ENCODE measurements at places on chromosomes 5 and 9. TPM values are rescaled to one million over a fixed set of nuclear protein-coding genes. Genes with fewer than 3 reads are reported as not detected.
A peak's percentile ranks its signal among the peaks of the same experiment; 100 is the strongest.

GRCh38 chr5:72709341-72709740 is 107.1 kb upstream of the TNPO1 start:
- no peaks in the 10 kb centered on the region for H3K36me3 ChIP-seq
- no peak overlapping the region for H3K4me3 ChIP-seq
- no peak for DNase-seq
- no peaks in the 10 kb centered on the region for H3K4me1 ChIP-seq

GRCh38 chr5:90941002-90941720 is 382.6 kb downstream of the ADGRV1 start:
- H3K4me1 ChIP-seq = no peaks in the 10 kb centered on the region
- no peaks in the 10 kb centered on the region for H3K27me3 ChIP-seq
- no peak for DNase-seq
- H3K4me3 ChIP-seq = no peak overlapping the region
- no peaks in the 10 kb centered on the region for H3K36me3 ChIP-seq

- H3K27me3 ChIP-seq = no peaks in the 10 kb centered on the region
- no peaks in the 10 kb centered on the region for H3K36me3 ChIP-seq
- H3K4me1 ChIP-seq = peaks cover 15% of the 10 kb centered on the region
Observed at GRCh38 chr5:75338408-75338807, 1.4 kb downstream of the HMGCR start.

DNA sequence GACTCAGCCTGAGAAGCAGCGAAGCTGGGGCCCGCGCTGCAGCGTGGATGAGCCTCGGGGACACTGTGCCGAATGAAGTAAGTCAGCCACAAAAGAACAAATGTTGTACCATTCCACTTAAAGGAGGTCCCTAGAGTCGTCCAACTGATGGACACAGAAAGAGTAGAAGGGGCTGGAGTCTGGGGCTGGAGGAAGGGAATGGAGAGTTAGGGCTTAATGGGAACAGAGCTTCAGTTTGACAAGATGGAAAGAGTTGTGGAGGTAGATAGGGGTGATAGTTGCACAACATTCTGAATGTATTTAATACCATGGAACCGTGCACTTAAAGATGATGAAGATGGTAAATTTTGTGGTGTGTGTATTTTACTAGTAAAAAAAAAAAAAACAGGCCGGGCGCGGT is 119.9 kb downstream of the EHMT1 start:
- peaks cover 29% of the 10 kb centered on the region for H3K36me3 ChIP-seq
- no peak overlapping the region for H3K4me3 ChIP-seq
- no peak for DNase-seq
- no peaks in the 10 kb centered on the region for H3K27me3 ChIP-seq

GRCh38 chr5:10652606-10653005 is 88.7 kb downstream of the ANKRD33B start:
- DNase-seq = no peak
- no peaks in the 10 kb centered on the region for H3K36me3 ChIP-seq
- no peak overlapping the region for H3K4me3 ChIP-seq
- no peak overlapping the region for H3K27ac ChIP-seq

GRCh38 chr5:16519435-16519834 is 53.8 kb upstream of the ZNF622 start:
- no peak overlapping the region for H3K4me3 ChIP-seq
- DNase-seq = no peak
- no peak overlapping the region for H3K27ac ChIP-seq
- H3K27me3 ChIP-seq = no peaks in the 10 kb centered on the region
- no peaks in the 10 kb centered on the region for H3K36me3 ChIP-seq

DNA sequence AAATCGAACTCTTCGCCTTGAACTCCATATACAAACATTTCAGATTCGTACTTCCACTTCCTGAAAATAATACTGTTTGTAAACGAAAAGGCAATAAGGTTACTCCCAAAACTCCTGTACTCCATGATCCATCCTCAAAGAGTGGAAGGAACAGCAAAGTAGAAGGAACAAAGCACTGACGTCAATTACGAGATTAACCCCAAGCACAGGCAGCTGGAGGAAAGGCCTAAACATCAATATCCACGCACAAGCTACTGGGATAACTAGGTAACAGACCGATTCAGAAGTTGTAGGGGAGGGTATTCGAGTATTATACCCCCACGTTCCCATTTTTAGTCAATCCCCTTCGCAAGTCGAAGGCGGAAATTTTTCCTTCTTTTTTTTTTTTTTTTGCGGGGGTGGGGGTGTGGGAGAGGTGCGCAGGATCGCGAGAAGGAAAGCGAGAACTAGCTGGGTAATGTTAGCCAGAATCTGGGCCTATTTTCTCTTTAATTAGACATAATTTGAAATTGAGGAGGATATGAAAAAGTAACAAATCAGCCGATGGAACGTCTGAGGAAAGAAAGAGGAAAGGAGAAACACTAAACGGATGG is 909 bp downstream of the AFF4 start:
- H3K36me3 ChIP-seq = no peaks in the 10 kb centered on the region
- peaks cover 12% of the 10 kb centered on the region for H3K4me1 ChIP-seq
- peak overlapping the region; percentile 94 for H3K27ac ChIP-seq
- no peaks in the 10 kb centered on the region for H3K27me3 ChIP-seq
- no peak for DNase-seq
- peak overlapping the region; percentile 75 for H3K4me3 ChIP-seq

DNA sequence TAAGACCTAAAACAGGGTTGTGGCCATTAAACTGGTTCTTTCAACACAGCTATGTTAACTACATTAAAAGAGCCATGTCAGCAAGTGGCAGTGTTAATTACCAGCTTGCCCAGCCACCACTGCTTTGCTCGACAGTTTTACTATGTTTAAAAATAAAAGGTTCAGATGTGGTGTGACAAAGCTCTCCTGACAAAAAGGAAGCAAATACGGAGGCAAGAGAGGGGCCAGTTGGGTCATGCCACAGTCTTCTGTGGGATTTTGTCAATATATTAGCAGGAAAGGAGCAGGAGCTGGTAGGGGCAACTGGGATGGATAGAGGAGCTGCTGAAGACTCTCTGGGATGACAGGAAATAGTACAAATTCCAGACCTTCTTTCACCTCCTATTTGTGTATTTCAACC is 113.5 kb upstream of the PCA3 start:
- H3K4me3 ChIP-seq = peak overlapping the region; percentile 43
- H3K36me3 ChIP-seq = no peaks in the 10 kb centered on the region
- no peak for DNase-seq
- H3K4me1 ChIP-seq = peaks cover 6% of the 10 kb centered on the region

- no peak overlapping the region for H3K4me3 ChIP-seq
- no peaks in the 10 kb centered on the region for H3K4me1 ChIP-seq
- no peaks in the 10 kb centered on the region for H3K27me3 ChIP-seq
Observed at GRCh38 chr5:172726966-172727365, 44.0 kb downstream of the DUSP1 start.

- DNase-seq = no peak
- H3K27ac ChIP-seq = no peak overlapping the region
- no peaks in the 10 kb centered on the region for H3K36me3 ChIP-seq
Observed at GRCh38 chr9:121230256-121230655, 28.6 kb upstream of the RAB14 start.

GRCh38 chr5:156584871-156585270 is 257.9 kb downstream of the SGCD start:
- H3K36me3 ChIP-seq = no peaks in the 10 kb centered on the region
- H3K27me3 ChIP-seq = peaks cover 6% of the 10 kb centered on the region
- H3K4me1 ChIP-seq = no peaks in the 10 kb centered on the region
- H3K4me3 ChIP-seq = no peak overlapping the region
- DNase-seq = no peak

- DNase-seq = peak; percentile 8
- no peaks in the 10 kb centered on the region for H3K36me3 ChIP-seq
- peaks cover 27% of the 10 kb centered on the region for H3K27me3 ChIP-seq
- no peak overlapping the region for H3K27ac ChIP-seq
- H3K4me1 ChIP-seq = peaks cover 9% of the 10 kb centered on the region
Observed at GRCh38 chr5:122076669-122077365, 1.2 kb downstream of the LOX start.

GRCh38 chr9:136700304-136700703 is 12.1 kb upstream of the DIPK1B start:
- peaks cover 27% of the 10 kb centered on the region for H3K4me1 ChIP-seq
- H3K27ac ChIP-seq = no peak overlapping the region
- no peak overlapping the region for H3K4me3 ChIP-seq
- no peak for DNase-seq

GRCh38 chr5:65013166-65013565 is 244.4 kb downstream of the CWC27 start:
- H3K27me3 ChIP-seq = no peaks in the 10 kb centered on the region
- H3K36me3 ChIP-seq = no peaks in the 10 kb centered on the region

GRCh38 chr5:350355-350754 is 28.8 kb downstream of the AHRR start:
- peaks cover 4% of the 10 kb centered on the region for H3K4me1 ChIP-seq
- no peak overlapping the region for H3K4me3 ChIP-seq

- no peaks in the 10 kb centered on the region for H3K4me1 ChIP-seq
- no peak overlapping the region for H3K27ac ChIP-seq
- DNase-seq = no peak
- no peaks in the 10 kb centered on the region for H3K27me3 ChIP-seq
Observed at GRCh38 chr9:93533863-93534262, 42.5 kb upstream of the PHF2 start.

DNA sequence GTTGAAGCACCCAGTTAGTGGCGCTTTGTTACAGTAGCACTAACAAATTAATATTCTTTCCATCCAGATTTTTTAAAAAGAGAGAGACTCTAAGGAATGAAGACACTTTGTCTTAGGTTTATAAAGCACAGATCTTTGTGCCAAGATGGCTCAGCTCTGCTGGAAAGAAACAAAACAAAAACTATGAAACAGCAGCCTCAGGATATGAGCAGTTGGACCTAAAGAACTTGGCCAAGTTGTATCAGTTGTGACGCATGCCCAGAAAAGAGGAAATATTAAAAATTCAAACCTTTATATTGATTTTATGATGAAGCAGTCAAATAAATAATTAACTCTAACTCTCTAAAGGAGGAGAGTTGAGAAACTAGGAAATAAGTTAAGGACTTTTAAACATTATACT is 427.2 kb downstream of the SPOCK1 start:
- no peaks in the 10 kb centered on the region for H3K4me1 ChIP-seq
- no peaks in the 10 kb centered on the region for H3K27me3 ChIP-seq
- H3K27ac ChIP-seq = no peak overlapping the region
- DNase-seq = no peak
- no peak overlapping the region for H3K4me3 ChIP-seq

DNA sequence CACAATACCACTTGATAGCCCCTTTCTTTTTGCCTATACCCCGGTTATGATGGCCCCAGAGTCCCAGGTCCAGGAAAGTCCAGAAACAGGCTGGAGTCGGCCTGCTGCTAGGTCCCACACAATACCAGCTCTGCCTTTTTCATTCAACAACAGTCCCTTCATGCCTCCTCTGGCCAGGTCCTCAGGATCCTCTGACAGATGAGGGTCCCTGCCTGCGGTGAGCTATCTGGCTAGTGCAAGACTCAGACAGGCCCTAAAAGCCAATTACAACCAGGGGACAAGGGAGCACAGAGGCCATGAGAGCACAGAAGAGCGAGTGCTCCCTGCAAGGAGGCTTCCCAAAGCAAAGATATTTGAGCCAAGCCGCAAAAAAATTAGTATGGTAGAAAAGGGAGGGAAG is 84.8 kb upstream of the ZBTB43 start:
- H3K27ac ChIP-seq = peak overlapping the region; percentile 99
- H3K36me3 ChIP-seq = no peaks in the 10 kb centered on the region
- no peaks in the 10 kb centered on the region for H3K27me3 ChIP-seq
- no peak overlapping the region for H3K4me3 ChIP-seq
- peaks cover 27% of the 10 kb centered on the region for H3K4me1 ChIP-seq
- DNase-seq = no peak

GRCh38 chr9:31740705-31741104 is 643.7 kb upstream of the ACO1 start:
- no peaks in the 10 kb centered on the region for H3K36me3 ChIP-seq
- H3K4me1 ChIP-seq = no peaks in the 10 kb centered on the region
- DNase-seq = no peak
- no peak overlapping the region for H3K27ac ChIP-seq
- no peaks in the 10 kb centered on the region for H3K27me3 ChIP-seq

DNA sequence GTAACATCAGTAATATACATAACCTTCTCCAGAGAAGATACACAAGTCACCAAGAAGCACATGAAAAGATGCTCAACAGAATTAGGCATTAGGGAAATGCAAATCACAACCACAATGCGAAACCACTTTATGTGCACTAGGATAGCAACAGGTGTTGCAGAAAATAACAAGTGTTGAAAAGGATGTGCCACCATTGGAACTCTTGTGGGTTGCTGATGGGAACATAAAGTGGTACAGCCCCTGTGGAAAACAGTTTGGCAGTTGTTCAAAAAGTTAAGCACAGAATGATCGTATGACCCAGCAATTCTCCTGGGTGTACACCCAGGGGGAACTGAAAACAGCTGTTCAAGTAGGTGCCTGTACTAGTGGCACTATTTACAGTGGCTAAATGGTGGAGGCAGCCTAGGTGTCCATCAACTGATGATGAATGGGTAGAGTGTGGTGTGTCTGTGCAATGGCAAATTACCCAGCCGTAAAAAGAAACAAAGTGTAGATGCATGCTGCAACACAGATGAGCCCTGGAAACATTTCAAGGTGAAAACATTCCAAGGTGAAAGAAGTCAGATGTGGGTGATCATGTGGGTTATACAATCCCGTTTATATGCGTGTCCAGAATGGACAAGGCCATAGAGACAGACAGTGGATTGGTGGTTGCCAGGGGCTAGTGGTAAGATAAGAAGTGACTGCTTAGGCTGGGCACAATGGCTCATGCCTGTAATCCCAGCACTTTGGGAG is 27.2 kb downstream of the CCDC69 start:
- H3K4me3 ChIP-seq = no peak overlapping the region
- peaks cover 3% of the 10 kb centered on the region for H3K36me3 ChIP-seq
- H3K27me3 ChIP-seq = no peaks in the 10 kb centered on the region
- no peak for DNase-seq

- peaks cover 21% of the 10 kb centered on the region for H3K4me1 ChIP-seq
- no peak overlapping the region for H3K27ac ChIP-seq
- H3K4me3 ChIP-seq = no peak overlapping the region
Observed at GRCh38 chr9:128424268-128424780, 3.7 kb downstream of the CERCAM start.

DNA sequence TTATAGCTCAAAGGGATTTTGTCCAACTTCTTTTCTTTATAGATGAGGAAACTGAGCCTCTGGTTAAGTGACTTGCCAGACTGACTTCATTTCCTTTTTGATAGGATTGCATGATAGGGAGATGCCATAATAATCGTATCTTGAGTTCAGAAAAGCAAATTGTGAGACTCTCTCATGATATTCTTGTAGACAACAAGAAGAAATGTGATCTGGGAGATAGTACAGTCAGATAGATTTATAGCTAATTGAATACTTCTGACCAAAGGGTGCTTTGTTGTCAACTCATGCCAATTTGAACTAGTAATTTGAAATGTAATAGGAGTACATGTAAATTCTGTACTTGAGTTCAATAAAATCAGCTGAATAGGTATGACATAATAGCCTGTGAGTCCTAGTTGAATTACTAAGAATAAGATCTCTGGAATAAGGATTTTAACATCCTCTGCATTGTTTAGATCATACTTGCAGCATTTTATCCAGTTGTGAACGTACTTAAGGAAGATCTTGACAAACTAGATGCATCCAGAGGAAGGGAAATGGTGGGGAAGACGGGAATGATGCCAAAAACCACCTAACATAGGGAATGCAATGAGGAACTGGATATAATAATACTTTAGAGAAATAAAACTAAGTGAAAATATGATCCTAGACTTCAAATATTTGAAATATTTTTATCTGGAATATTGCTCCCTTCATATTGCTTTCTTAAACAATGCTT is 25.5 kb downstream of the CWC27 start:
- H3K4me3 ChIP-seq = no peak overlapping the region
- H3K36me3 ChIP-seq = peaks cover 6% of the 10 kb centered on the region
- H3K27me3 ChIP-seq = no peaks in the 10 kb centered on the region
- no peak for DNase-seq

The MAP1B gene
- total RNA-seq = not detected

The PCDHB1 gene
- total RNA-seq = not detected

The KIF4B gene
- total RNA-seq = not detected

The NMUR2 gene
- not detected for total RNA-seq

The SHOC1 gene
- total RNA-seq = not detected

The NDUFS6 gene
- 21.7 TPM for total RNA-seq

The SPAAR gene
- total RNA-seq = not detected
